ENCODE measurements at places on chromosomes 6 and 20. TPM values are rescaled to one million over a fixed set of nuclear protein-coding genes. Genes with fewer than 3 reads are reported as not detected.

The OVOL2 gene
- not detected for total RNA-seq

The BPIFA2 gene
- total RNA-seq: not detected

The ADGRB3 gene
- total RNA-seq: not detected

The GTSF1L gene
- not detected for total RNA-seq

The SCRT2 gene
- total RNA-seq: not detected

The DNAH8 gene
- 0.36 TPM for total RNA-seq
